ENCODE measurements at places on chromosomes 5 and 9.

DNA sequence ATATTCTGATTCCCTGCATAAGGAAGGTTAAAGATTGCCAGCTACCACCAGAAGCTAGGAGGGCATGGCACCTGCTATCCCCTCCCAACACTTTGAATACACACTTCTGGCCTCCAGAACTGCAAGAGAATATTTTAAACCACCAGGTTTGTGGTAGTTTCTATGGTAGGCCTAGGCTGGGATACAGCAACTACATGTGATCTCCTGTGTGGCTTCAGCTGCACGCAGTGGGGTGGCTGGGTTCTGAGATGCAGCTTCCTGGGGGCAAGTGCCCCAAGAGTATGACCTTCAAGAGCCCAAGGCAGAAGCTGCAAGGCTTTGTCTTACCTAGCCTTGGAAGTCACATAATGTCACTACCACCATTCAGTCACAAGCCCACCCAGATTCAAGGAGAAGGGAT is 39.6 kb downstream of the GCNT4 start:
- no peak for DNase-seq

DNA sequence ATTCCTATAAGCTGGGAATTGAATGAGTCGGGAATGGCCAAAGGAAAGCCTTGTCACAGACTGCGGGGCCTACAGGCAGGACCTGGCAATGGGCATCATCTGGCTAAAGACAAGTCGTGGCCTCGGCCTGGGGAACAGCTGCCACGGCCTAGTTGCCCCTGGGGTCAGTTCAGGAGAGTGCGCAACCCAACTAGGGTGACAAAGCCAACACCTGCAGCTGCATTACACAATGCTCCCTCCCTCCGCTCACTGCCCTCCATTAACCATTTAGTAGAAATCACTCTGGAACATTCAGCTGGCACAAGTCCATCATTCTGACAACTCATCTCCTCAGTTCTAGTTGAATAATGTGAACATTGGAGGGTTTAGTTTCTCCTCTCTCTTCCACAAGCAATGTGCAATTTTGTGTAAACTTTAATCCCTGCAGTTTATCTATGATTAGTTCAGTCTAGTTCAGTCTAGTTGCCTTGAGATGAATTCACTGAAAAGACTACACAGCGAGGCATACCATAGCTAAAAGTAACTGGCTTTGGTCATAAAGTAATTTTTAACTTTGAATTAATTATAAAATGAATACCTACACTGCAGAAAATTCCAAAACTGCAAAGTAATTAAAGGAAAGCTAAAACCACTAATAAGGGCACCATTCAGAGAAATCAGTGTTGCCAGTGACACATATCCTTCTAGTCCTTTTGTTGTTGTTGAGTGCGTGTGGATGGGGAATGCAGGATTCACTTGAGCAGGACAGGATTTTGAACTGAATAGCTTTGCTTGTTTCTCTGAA is 5.1 kb downstream of the GLDC start:
- DNase-seq: no peak

DNA sequence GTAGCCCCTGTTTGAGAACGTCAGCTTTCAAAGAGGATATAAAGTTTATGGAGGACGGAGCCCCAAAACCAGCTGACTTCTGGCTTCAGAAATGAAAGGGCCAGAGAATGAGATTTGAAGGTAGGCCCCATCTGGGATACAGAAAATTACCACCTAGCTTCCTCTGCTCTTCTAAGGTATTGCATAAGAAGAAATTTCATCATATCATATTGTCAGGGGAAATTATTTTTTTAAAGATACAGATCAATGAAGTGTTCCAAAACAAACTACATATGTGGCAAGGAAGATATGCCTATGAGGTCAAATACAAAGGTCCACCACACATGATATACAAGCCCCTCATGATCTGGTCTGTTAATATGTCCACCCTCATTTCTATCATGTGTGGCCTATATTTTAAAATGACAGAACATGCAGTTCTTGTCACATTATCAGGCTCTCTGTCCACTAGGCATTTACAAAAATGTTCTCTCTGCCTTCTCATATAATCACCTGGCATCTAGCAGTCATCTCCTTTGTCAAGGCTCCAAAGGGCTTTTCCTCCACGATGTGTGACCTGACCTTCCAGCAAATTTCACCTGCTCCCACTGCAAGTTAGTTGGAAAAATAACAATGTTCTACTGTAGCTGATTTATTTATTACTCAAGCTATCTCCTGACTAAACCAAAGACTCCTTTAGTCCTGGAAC is 83.1 kb downstream of the DPYSL3 start:
- DNase-seq: no peak

DNA sequence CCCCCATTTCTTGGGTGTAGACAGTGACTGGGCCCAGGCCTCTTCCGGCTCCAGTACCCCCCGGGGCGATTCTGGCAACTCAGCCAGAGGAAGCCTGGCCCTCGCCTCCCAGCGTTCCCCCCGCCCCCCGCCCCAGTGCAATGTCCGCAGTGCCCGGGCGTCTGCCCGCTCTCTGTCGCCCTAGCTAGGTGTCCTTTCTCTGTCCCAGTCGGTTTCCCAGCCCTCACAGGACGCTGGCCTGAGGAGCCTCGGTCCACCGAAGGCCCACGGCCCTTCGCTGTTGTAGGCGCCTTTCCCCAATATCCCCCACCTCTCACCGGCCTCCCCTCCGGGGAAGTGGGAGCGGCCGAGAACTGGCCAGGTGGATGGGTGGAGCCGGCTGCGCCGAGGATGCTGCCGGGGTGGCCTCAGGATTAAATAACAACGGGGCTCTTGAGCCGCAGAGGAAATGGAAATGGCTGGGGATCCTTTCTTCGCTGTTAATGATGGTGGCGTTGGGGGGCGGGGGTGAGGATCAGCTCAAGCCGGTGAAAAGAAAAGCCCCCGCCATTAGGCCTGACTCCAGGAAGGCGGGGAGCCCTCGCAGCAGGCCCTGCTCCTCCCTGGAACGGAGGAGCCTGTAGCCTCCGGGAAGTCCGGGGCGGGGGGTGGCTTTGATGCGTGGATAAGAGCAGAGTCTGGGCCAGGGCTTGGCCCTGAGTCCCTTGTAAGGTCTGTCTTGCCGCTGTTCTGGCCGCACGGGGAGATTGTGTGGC is 1.1 kb upstream of the SPRY4 start:
- no peak for DNase-seq

DNA sequence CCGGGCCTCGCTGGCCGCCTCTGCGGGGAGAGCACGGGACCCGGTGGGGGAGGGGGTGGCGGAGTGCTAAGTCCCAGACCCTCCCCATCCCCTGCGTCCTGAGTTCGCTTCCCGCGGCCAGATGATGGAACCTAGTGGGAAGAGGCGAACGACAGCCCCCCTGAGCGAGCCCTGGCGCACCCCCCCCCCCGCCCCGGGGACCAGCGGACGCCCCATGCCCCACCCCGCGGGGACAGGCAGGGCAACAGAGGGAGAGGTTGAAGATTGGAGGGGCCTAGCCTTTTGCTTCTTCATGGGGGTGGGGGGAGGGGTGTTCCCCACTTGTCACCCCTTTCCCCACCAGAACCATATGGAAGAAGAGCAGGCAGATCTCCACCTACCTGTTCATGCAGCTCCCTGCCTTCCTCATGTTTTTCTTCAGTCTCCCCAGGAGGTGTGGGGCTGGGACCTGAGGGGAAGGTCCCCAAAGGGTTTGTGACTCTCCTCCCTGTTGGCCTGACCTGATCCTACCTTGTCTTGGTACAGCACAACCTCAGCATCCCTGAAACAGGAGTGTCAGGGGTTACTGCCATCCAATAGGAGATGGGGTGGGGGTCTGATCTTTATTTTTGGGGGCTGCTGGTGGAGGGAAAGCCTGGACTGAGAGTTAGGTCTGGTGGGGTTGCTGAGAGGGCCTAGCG is 485 bp downstream of the FAM53C start:
- no peak for DNase-seq

DNA sequence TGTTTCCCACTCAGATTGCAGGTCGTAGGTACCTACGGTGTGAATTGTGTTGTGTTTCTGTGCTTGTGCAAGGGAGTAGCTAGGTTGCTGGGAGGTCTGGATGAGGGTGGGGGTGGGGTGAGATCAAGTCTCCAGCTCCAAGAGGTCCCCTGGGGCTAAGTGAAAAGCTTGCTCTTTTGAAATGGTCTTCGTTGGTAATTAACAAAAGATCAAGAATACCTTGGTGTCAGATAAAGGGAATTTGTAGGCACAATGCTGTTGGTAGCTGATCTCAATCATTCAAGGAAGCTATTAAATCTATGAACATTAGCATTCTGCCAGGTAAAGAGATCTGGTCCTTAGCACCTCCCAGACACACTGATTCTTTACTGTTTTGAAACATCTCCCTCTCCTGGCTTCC is 928 bp upstream of the PCDHGC4 start:
- no peak for DNase-seq

DNA sequence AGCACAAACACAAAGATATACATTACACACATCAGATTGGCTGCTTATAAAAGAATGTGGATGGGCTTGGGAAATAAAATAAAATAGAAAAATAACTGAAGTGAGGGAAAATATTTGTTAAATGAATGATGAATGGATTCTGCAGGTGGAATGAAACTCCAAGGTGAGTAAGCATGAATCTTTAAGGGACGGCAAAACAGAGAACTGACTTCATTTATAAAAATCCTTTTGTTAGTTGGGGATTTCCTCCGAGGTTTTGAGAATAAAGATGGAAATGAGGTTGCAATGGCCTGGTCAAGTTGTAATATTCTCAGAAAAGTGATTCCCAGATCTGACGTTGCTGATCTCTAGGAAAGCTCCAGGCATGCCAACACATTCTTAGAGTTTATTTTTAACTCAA is 20.9 kb upstream of the SEMA6A start:
- no peak for DNase-seq

- no peak for DNase-seq
Measured at GRCh38 chr9:110641293-110641692, 27.3 kb upstream of the MUSK start.

- no peak for DNase-seq
Measured at GRCh38 chr5:78751872-78752271, 103.3 kb upstream of the LHFPL2 start.

- DNase-seq: no peak
Measured at GRCh38 chr9:72254901-72255545, 105.8 kb downstream of the GDA start.

- DNase-seq: no peak
Measured at GRCh38 chr9:106479679-106480078, 383.3 kb upstream of the ZNF462 start.

Data from activated CD4-positive, alpha-beta T cell treated with anti-CD3 and anti-CD28 coated beads, Interleukin-2, amount 50 U/mL, for 1 hour (primary cell).